ENCODE measurements at places on chromosomes 1 and 21.

GRCh38 chr1:173527151-173527826 lies 50.2 kb downstream of the PRDX6 start:
- no peak for DNase-seq

DNA sequence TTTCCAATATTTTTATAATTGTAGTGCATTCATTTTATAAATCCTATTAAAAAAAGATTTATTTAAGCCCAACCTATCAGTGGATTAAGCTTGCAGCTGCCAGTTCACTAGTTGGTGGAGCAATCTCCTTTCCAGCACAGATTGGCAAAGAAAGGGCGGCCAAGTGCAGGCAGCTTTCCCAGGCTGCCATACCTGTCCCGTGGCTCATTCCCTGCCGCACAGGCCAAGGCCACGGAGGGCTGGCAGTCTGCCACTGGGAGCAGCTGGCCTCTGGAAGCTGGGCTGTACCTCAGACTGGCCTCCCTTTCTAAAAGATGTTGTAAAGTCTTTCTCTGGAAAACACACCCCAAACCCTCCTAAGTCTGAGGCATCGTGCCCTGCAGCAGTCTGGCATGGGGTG lies 74.2 kb downstream of the SIM2 start:
- no peak for DNase-seq

- DNase-seq = no peak
Measured at GRCh38 chr1:17297991-17298390, 10.0 kb upstream of the PADI4 start.

DNA sequence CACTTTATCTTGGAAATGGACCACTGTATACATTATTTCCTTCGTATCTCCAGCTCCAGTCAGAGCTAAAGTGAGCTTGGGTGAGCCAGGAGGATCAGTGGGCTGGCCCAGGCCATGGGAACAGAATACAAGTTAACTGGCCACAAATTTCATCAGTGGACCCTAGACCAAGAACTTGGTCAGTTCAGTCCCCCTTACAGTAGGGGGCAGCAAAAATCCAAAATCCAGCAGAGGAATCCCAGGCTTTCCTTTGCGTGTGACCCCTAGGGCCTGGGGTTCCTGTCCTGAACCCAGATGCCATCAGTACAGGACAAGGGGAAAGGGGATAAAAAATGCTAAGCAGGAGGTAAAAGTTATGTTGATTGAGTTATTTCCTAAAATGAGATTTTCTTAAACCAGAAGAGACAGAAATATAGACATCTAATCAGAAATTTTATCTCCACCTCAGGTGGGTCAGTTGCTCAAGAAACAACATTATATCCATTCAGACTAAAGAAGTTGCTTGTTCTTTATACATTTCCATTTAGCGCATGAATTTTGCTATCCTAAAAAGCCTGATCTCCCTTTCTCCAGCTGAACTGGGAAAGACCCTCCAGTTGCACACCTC lies 24.1 kb upstream of the LCE5A start:
- no peak for DNase-seq

GRCh38 chr1:201336711-201337450 lies 40.6 kb downstream of the TNNT2 start:
- no peak for DNase-seq

DNA sequence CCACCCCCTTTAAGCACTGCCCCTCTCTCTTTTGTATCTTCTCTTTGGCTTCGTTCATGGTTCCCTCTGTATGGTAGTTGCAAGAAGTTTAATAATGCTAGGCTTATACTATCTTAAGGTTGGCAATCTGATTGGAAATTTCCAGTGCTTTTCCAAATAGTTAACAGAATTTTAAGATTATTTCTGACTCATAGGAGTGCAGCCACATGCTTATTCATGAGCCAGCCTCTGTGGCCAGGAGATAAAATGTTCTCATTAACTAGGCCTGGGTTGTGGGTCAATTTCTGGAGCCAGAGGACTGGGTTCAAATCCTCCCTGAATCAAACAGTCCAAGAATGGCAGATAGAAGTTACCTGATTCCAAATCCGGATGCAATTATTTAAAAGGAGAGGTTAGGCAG lies 103.1 kb downstream of the ATP6V1G3 start:
- no peak for DNase-seq

DNA sequence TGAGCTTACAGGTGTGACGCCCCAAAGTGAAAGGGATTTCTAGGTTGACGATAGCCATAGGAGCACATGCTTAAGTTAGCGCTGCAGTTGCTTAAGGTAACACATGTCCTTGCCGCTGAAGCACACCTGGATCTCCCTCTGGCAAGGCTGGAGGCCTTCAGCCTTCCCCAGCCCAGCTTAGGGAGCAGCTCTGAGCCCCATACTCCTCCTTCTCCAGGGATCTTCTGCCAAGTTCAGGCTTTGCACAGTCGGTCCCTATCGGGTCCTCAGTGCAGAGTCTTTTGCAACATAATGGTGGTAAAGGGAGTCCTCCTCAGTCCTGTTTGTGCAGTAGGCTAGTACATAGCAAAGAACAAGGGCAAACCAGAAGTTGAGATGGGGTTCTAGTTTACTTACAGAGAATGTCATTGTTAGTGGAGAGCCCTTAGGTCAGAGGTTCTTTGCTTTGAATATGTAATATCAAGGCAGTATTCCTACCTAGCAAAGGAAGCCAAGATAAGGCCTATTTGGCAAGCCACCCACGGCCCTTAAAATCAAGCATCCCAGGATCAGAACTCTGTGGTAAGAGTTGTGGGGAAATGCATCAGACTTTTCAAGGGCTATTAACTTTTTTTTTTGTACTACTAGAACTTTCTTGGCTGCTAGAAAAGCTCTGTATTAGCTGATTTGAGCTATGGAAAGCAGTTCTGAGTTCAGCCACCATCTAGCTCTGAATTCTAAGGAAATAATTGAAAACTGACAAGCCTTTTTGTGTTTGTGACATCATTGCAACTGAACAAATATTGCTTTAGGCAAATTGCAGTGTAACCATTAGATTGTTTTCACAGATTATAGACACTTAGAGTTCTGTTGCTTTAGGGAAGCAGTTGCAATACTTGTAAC lies 1.4 kb downstream of the EVA1C start:
- DNase-seq = no peak
